ENCODE measurements at places on chromosomes 7 and 10.
A peak's percentile ranks its signal among the peaks of the same experiment; 100 is the strongest.

DNA sequence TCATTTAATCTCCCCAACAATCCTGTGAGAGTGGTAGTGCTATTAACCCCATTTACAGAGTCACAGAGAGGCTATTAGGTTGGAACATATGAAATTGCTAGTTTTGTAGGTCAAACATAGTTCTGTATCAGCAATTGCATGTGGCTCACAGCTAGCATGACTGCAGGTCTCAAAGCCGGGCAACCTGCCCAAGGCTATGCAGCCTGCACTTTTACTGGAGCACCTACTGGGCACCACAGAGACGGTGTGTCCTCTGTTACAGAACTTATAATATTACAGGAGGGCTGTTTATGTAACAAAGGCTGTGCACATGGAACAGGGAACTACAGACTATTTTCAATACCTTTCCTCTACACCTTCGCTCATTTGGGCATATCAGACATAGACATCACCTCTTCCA, 355.8 kb downstream of the RPS24 start:
- no peak for DNase-seq

DNA sequence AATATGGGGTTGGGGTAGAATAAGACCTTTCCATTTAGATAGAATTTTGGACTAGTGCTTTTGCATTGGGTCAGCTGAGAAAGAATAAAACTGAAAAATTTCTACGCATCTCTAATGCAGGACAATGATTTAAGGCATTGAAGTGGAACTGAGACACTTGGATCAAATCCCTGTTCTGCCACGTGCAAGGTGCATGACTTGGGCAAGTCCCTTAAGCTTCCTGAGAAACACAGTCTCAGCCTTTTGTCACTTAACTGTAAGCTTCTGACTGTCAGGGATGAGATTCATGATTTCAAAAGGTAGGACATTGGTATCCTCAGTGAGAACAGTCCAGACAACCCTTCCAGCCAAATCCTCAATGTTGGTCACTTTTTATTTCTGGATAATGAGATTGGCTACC, 59.2 kb downstream of the ENTPD1 start:
- no peak for DNase-seq

GRCh38 chr10:29923416-29923965, 135.9 kb downstream of the JCAD start:
- DNase-seq = no peak

DNA sequence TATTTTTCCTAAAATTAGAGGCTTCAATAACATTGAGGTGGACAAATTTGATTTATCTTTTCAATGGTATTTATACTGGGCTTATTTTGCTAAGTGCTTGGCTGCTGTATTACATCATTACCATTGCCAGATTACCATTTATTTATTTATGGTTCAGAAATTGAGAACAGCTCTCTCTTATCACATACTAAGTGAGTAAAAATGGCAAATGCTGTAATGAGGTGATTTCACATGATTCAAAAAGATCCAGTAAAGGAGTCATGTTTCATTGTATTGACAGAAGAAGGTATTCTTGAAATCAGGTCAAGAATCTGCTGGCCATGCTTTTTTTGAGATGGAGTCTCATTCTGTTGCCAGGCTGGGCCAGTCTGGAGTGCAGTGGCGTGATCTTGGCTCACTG, 322.6 kb downstream of the KIF20B start:
- DNase-seq = no peak

GRCh38 chr7:156776527-156776926, 116.5 kb downstream of the LMBR1 start:
- no peak for DNase-seq

DNA sequence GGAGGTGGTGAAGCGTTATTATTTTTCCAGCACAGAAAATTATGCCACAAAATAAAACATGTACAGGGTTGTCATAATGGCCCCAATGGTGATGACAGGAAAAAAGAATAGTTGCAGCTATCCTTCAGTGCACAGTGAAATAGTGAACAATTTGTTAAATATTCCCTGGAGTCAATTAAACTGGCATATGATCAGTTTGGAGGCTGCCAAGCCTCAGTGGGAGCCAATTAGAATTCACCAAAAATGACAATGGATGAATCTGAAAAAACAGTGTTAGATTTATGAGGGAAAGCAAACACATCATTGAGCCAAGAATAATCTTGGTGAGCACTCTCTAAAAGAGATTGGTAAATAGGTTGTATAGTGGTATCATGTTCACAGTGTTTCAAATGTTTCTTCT, 146.3 kb downstream of the OTUD1 start:
- no peak for DNase-seq

DNA sequence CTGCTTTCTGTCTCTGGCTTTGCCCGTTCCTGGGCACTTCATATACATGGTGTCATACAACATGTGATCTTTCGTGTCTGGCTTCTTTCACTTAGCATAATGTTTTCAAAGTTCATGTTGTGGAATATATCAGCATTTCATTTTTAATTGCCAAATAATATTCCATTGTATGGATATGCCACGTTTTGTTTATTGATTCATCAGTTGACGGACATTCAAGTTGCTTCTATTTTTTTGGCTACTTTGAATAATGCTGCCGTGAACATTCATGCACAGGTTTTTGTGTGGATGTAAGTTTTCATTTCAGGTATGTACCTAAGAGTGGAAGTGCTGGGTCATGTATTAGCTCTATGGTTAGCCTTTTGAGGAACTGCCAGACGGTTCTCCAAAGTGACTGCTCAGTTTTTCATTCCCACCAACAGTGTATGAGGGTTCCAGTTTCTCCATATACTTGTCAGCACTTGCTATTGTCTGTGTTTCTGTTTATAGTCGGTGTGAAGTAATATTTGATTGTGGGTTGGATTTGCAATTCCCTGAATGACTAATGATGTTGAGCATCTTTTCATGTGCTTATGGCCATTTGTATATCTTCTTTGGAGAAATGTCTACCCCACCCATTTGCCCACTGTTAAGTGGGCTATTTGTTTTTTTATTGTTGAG, 401.4 kb upstream of the GALNT17 start:
- DNase-seq = no peak

DNA sequence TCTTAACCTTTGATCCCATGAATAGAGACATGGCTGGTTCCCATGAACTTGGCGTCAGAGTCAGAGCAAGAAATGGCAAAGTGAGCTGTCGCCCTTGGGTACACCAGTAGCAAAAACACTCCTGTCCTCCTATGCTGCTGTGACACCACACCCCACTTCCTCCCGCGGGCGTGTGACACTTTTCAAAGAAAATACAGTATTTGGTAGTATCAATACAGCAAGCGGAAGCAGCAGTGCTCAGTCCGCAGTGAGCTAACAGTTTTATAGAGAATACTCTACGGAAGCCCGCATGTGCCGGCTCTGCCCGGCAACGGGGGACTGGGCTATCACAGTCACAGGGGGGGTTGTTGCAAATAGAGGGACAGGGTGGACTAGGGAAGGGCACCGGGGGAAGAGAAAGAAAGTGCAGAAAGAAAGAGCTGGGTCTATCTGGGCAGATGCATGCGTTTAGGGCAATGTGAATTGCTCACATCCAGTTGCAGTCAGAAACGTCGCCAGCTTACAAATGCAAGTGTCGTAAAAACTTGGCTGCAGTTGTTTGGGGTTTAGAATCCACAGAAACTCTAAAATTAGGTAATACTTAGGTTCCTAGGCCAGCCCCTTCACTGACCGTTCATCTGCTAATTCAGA, 49.8 kb downstream of the PRKCQ start:
- DNase-seq = no peak

DNA sequence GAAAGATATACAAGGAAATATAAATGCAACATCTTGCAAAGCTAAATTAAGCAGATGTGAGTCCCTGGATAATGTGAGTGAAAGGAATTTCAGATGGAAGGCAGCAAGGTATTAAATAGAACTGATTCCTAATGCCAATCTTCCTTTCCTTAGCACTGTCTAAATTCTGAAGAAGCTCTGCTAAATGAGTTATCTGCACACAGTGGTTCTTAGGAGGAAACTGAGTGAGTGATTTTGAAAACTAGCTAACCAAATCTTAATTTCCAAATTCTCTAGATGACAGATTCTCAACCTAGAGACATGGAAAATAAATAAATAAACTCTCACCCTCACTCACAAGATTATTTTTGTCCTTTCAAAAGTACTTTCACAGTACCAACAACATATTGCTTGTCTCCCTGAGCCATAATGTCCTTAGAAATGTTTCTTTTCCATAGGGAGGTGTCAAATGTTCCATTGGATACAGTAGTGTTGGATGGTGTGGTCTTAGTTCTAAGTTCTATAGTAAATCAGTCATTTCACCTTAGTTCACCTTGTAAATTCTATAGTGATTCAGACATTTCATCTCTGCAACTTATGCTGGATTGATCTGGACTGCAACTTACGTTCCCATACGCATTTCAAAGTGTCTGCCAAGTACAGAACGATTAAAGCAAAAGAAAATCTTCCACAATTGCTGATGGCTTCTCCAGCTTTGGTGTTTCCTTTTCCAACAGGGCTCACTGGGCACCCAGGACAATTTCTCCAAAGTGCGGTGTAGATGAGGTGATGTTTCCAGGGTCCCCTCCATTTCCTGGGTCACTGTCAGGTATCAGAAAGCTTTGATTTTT, 145.4 kb upstream of the FAM171A1 start:
- DNase-seq = no peak

- DNase-seq = no peak
Observed at GRCh38 chr10:86591436-86591835, 62.9 kb upstream of the OPN4 start.

GRCh38 chr7:124201768-124202349, 169.0 kb upstream of the TMEM229A start:
- DNase-seq = no peak

DNA sequence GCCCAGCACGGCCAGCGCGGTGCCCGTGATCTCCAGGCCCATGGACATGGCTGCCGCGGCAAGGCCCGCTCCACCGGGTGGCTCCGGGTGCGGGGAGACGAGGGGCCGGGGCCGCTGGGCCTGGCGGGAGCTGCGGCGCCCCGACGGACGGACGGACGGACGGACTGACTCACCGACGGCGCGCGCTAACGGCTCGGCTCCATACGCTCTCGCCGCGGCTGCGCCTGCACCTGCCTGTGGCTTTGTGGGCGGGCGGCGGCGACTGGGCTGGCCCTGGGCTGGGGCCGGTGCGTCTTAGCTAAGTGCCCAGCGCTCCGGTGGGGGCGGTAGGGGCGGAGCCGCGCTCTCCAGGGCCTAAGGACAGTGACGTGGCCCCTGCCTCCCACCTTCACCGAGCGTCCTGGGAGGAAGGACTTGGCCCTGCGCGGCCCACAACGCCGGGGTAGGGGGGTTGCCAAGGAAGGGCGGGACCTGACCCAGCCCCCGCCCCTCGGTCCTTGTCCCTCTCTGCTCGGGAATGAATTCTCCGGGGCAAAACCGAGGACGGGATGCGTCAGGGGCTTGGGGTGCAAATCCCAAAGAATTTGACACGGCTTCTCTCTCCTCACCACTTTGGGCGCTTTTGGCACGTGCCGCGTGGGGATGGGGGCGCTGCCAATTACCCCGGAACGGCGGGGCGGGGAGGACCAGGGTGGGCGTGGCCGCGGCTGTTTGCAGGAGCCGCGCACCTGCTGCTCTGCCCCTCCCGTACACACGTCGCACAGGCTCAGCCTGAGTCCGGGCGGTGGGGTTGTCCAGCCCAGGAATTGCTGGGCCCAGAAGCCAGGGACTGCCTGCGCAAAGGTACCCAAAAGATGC, at the start of gene CLDN3:
TSS of gene CLDN3 (minus strand) at position 269 of the 858 bp plus-strand sequence. CDS start at position 48, 221 bp downstream.
- no peak for DNase-seq

DNA sequence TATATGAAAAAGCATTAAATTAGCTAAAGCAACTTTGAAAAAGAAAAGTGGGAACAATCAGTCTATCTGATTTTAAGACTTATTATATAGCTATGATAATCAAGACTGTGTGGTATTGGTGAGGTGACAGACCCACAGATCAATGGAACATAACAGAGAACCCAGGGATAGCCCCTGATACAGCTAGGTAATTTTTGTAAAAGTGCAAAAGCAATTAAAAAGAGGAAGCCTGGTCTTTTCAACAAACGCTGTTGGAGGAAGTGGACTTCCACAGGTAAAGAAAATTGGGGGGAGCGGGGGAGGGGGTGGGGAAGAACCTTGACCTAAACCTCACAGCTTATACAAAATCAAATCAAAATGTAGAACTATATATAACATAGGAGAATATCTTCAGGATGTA, 45.4 kb downstream of the GNA12 start:
- DNase-seq = no peak

- no peak for DNase-seq
Observed at GRCh38 chr7:36232971-36233550, 80.0 kb downstream of the EEPD1 start.

- peak; percentile 12 for DNase-seq
Observed at GRCh38 chr7:132518102-132518838, 58.0 kb downstream of the PLXNA4 start.

GRCh38 chr7:157407512-157408257, 70.9 kb downstream of the DNAJB6 start:
- DNase-seq = no peak

GRCh38 chr10:132841615-132841975, 55.6 kb upstream of the NKX6-2 start:
- no peak for DNase-seq

GRCh38 chr7:77327932-77328628, 88.1 kb downstream of the GSAP start:
- no peak for DNase-seq

DNA sequence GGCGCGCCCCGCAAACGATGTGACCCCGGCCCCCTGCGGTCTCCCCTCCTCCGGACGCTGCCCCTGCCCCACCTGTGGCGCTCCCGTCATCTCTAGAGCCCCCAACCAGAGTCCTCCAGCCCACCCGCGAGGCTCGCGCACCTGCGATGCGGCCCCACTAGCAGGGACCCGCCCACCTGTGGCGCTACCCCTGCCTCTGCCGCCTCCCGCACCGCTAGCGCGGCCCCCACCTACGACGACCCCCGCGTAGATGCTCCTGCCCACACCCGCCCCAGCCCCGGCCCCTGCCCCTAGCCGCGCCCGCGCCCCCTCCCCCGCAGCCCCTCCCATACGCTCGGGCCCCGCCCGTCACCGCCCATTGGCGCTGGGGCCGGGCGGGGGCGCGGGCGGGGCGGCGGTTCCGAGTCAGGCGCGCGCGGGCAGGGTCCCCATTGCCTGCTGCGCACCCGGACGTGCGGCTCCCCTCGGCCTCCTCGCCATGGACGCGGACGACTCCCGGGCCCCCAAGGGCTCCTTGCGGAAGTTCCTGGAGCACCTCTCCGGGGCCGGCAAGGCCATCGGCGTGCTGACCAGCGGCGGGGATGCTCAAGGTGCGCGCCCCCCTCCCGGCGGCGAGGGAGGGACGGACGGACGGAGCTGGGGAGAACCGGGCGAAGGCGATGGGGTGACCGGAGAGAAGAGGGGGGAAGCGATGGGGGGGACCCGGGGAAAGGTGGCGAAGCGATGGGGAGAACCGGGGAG, at the start of gene PFKP:
TSS of gene PFKP (plus strand) at position 431 of the 741 bp plus-strand sequence. CDS start at position 479, 48 bp downstream.
- DNase-seq = no peak
